Activated CD8-positive, alpha-beta memory T cell treated with anti-CD3 and anti-CD28 coated beads for 1 hour (primary cell): ENCODE measurements at places on chromosomes 5 and 9.
A peak's percentile ranks its signal among the peaks of the same experiment; 100 is the strongest.

DNA sequence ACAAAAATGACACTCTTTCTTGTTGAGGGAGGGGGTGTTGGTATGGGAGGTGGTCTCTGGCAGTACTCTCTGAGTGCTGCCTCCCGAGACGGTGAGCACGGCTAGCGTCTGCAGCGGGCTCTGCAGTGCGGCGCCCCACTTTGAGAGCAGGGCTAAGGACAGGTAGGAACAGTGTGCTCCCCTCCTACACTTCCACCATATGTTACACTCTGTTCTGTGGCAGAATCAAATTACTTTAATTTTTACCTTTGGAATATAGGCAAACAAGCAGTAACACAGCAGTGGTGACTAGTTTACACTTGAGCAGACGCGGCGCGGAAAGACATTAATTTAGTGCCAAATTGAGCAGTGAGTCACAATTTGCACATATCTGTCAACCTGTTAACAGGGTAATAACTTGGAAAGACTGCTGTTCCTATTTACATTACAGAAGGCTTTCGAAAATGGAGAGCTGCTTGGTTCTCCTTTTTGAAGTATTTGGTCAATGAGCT, 136.3 kb downstream of the MED27 start:
- no peak for DNase-seq

DNA sequence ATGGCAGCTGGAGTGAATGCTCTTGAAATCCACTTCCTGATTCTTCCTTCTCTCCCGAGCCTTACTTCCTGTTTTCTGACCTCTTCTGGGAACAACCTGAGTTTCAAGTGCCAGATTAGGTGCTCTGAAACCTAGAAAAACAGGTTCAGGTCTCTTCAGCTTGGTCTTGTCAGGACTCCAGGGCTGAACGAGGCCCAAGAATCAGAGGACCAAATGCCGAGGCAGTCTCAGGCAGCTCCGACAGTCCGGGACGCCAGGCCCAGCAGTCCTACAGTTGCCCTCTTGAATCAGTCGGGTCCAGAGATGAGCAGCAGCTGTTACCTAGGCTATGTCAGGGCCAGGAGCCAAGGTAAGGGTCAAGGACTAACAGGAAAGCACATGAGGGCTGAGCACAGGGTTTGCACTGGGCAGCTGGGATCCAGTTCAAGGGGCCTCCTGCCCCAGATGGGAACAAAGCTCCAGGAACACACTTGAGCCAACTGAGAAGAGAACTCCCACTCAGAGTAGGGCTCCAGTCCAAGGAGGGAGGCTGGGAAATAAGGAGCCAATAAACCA, 38.3 kb upstream of the ADRA1B start:
- DNase-seq: no peak

- no peak for DNase-seq
These were observed 28.0 kb downstream of the MARCHF3 start for GRCh38 chr5:127002390-127002789.

- DNase-seq: no peak
These were observed 167.5 kb downstream of the CDK5RAP2 start for GRCh38 chr9:120412425-120412951.

- DNase-seq: peak; percentile 51
These were observed at the start of gene PHYKPL for GRCh38 chr5:178232124-178232919. TSS of gene PHYKPL (minus strand) at chr5:178232802. CDS start at chr5:178232550, 252 bp downstream.

GRCh38 chr5:1014346-1014745, 5.7 kb downstream of the NKD2 start:
- no peak for DNase-seq

DNA sequence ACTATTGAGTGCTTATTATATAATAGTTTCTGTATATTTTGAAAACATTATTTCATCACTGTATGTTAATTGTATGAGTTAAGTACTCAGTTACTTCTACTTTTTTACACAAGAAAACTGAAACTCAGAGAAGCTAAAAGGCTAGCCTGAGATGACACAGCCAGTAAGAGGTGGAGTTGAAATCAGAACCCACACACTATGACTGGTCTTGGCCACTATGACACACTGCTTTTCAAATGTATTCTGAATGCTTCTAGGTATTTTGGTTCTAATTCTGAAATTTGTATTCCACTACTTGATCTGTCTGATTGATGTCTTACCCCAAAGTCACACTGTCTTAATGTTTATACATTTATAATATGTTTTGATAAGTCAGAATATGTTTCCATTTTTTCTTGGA, 181.8 kb downstream of the ZDHHC21 start:
- DNase-seq: no peak

DNA sequence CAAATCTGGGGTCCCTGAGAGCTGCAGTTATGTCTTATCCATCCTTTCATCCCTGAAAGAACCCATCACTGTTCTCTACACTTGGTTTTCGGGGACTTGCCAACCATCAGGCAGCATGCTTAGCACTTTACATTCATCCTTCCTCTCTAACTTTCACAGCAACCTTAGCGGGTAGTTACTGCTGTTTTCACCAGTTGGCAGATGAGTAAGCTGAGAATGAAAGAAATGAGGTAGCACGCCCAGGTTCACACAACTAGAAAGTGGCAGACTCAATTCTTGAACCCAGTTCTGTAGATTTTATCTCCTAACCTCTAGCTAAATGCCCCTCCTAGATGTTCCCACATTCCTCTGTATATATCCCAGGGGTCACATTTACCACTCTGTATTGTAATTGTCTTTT, 342.0 kb upstream of the WWC1 start:
- no peak for DNase-seq

GRCh38 chr5:178524093-178524882, 65.9 kb downstream of the COL23A1 start:
- DNase-seq: no peak
